ENCODE measurements at places on chromosomes 5 and 9.

DNA sequence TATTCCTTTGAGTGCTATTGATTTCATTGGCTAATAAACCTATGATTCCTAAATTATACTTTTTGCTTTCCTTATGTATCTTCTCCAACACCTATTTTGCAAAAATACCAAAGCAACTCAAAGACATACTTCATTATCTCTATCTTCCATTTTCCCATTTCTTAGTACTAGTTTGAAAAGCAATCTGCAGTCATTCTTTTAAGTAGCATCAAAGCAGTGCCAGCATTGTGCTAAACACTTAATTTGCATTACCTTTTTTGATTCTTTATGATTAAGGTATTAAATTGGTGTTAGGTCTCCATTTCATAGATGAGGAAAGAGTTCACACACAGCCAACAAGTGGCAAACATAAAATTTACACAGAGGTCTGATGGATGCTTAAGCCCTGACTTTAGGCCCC, 330.3 kb downstream of the ARL15 start:
- no peak for DNase-seq

- no peak for DNase-seq
Measured at GRCh38 chr5:131783874-131784273, 12.9 kb downstream of the FNIP1 start.

GRCh38 chr5:163586531-163586956, 81.1 kb downstream of the MAT2B start:
- DNase-seq, result no peak

DNA sequence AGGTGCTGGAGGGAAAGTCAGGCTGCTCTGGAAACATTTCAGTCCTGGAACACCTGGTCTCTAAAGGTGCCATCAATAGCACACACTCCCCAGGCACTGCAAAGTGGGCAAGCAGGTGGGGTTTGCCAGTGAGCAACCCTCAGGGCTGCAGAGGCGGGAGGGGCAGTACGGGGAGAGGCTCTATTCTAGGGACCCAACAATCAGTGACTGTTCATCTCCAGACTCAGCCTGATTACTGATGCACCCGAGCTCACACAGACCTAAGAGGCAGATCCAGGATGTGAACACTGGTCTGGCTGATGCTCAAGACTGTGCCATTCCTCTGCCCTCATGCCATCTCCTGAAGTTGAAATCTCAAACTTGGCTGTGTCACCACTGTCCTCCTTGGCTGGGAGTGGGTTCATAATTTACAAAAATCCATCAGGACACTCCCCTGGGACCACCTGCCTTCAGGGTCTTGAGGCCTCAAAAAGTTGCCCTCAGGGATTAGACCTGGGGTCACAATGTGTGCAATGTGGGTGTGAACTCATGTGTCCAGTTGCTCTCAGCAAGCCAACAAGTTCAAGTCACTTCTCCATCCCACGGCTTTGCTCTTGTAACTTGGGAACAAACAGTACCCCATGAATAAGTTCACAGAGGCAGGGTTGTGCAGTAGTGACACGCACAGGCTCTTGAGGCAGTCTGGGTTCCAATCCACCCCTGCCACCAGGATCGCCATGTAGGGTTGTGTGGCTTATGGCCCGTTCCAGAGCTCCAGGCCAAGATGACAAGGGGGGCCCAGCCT, 19.9 kb upstream of the KCNMB1 start:
- no peak for DNase-seq

- no peak for DNase-seq
Measured at GRCh38 chr5:105684799-105685198, 1985.9 kb downstream of the EFNA5 start.

- DNase-seq, result no peak
Measured at GRCh38 chr5:3365501-3366215, 230.0 kb upstream of the IRX1 start.

DNA sequence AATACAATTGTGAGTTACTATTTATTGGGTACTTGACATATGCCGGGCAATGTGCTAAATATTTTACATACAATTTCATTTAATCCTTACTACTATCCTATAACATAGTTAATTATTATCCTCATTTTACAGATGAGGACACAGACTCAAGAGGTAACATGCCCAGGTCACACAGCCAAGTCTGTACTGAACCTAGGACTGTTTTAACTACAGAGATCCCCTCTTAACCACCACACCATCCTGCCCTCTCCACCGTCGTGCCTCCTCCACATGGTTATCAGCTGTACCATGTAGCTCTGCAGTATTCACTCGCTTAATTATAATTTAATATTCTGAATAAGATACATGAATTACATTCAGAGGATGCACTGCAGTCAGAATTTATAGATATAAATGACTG, 5.3 kb downstream of the RAB14 start:
- no peak for DNase-seq

- no peak for DNase-seq
Measured at GRCh38 chr5:176639208-176639607, 8.1 kb upstream of the TSPAN17 start.

DNA sequence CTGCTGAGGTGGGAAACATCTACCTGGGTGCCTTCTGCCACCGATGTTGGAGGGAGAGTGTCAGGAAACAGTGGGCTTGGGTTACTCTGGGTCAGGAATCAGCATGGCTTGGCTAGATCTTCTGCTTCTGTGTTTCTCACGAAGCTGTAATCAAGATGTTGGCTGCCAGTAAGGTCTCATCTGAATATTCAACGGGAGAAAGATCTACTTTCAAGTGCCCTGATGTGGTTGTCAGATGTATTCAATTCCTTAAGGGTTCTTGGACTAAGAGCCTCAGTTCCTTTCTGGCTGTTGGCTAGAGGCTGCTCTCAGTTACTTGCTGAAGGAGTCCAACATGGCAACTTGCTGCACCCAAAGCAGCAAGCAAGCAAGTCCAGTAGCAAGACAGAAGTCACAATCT, 41.9 kb upstream of the STOM start:
- DNase-seq, result no peak

DNA sequence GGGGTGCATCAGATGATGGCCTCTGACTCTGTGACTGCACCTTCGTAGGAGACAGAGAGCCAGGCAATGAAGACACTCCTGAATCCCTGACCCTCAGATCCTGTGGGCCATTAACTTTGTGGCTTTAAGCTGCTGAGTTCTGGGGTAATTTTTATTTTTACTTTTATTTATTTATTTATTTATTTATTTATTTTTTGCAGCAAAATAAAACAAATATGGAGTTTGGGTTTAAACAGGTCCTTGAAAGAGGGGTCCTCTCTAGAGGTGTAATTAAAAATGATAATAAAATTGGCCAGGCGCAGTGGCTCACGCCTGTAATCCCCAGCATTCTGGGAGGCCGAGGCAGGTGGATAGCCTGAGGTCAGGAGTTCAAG, 104.9 kb upstream of the RAPGEF1 start:
- DNase-seq, result no peak

DNA sequence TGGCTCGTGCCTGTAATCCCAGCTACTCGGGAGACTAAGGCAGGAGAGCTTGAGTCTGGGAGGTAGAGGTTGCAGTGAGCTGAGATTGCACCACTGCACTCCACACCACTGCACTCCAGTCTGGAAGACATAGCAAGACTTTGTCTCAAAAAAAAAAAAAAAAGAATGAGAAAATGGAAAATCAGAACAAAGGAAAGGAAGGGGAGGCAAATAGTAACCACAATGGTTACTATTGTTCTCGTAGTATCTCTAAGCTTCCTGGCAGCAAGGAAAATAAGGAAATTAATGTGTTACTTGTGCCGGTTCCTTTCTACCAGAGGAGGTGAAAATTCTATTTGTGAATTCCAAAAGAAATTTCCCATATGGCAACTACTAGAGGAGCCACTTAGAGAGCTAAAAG, 48.5 kb upstream of the BNC2 start:
- DNase-seq, result no peak

- DNase-seq, result no peak
Measured at GRCh38 chr9:81598123-81598497, 91.2 kb downstream of the TLE1 start.

- no peak for DNase-seq
Measured at GRCh38 chr9:76537150-76537646, 78.2 kb downstream of the GCNT1 start.

- no peak for DNase-seq
Measured at GRCh38 chr9:93119703-93119952, 14.4 kb downstream of the NINJ1 start.

DNA sequence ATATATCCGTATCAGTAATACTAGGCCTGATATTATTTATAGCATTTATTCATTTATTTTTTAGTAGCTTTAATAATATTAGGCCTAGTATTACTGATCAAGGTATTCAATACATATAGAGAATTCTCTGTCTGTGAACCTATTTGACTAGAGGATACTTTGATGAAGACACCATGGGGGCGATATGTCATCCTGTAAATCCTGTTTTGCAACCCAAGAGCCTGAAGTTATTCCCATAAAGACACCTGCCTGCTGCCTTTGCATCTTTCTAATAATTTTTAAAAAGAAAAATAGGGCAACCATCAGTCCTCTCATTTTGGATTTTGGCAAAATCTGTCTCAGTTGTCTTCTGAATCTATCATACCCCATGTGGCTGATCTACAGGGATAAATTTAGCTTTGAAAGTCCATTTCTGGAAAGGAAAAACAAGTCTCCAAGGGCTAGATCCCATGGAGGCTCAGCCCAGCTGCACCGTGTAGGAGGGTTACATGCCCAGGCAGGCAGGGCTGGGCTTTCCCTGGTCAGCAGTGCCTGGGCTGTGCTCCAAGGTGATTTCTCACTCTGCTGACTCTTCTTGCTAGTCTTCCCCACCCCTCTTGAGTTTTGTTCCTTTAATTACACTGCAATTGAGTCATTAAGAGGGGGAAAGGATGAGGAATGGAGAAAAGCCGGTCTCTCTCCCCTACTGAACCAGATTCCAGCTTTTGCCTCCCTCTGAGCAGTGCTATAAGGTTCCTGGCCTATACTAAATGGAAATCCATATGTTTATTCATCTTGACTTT, 169.0 kb downstream of the TRIM32 start:
- DNase-seq, result no peak

DNA sequence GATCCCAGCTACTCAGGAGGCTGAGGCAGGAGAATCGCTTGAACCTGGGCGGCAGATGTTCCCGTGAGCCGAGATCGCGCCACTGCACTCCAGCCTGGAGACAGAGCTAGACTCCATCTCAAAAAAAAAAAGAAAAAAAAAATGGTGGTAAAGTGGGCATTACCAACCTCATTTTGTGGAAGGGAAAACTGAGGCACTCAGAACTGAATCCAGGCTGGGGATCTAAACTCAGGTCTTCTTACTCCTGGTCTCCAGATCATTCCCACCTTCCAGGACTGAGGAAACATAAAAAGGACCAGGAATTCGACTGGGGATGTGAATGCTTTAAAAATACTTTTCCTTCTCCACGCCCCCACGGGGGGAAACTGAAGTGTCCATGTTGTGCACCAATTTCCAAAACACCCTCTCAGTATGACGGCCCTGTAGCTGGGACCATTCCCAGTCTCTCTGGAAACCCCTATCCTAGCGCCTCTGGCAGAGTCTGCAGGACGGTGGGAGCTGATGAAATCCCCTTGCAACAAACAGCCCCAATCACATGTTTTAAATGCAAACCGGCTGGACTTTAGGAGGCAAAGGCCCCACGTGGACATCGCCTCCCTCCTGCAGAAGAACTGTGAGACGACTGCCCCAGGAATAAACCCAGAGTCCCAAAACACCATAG, 8.9 kb upstream of the AKNA start:
- DNase-seq, result no peak

GRCh38 chr5:159100025-159100781, 487 bp upstream of the EBF1 start:
- peak; percentile 44 for DNase-seq

DNA sequence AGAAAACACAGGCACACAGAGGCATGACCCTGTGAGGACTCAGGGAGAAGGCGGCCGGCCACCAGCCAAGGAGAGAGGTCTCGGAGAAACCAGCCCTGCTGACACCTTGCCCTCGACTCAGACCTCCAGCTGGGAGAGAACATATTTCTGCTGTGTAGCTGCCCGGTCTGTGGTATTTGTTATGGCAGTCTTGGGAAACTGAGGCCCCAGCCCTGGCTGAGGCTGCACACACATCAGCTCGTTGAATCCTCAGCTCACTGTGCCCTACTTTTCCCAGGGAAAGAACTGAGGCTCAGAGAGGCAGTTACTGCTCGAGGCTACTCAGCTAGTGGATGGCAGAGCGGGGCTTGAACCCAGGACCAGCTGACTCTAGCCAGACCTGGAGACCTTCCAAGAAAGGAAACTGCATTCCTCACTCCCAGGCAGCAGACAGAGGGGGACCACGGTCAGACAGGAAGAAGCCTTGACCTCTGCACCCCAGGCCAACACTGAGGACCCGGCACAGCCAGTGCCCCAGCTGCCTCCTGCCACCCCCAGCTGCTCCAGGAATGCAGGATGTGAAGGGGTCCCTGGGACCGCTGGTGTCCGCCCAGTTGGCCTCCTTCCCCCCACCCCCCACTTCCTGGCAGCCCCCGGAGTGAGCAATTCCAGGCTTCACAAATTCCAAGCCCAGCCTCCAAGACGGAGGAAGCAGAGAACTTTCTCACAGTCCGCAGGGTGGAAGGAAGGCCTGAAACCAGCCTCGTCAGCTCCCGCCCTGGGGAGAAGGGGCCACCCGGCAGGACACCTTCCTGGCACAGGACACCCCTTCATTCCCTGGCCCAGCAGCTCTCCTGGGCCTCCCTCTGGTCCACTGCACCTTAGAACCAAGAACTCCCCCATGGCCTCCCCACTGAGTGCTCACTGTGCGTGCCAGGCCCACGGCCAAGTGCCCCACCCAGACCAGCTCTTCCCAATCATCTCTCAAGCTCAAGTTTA, 69.9 kb downstream of the LRSAM1 start:
- DNase-seq, result no peak

DNA sequence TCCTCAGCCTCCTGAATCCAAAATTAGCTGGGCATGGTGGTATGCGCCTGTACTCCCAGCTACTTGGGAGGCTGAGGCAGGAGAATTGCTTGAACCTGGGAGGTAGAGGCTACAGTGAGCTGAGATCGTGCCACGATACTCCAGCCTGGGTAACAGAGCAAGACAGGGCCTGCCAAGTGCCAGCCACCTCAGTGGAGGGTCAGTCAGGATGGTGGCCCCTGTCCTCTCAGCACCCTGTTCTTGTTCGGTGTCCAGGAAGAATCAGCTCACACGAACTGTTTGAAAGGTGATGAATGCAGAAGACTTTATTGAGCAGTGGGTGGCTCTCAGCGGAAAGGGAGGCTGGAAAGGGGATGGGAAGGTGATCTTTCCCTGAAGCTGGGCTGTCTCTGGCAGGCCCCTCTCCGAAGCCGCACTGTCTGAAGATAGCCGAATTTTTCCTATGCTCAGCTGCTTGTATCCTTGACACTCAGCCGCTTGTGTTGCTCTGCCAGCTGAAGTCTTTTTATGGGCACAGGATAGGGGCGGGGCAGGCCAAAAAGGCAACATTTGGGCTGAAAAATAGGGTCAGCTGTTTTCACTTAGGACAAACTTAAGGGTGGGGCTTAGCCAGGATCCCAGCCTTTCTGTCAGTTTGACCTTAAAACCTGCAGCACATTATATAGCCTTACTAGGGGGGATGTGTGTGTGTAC, 50.9 kb downstream of the UBE2R2 start:
- DNase-seq, result no peak

- DNase-seq, result no peak
Measured at GRCh38 chr5:53890490-53890889, 330.1 kb downstream of the NDUFS4 start.

GRCh38 chr5:103512500-103512899, 50.1 kb downstream of the NUDT12 start:
- DNase-seq, result no peak

Data from activated naive CD4-positive, alpha-beta T cell (primary cell).